ENCODE measurements at places on chromosomes 1 and 21.

- DNase-seq, result no peak
These were observed 194.3 kb upstream of the CAMK1G start for GRCh38 chr1:209389258-209389657.

- no peak for DNase-seq
These were observed 324.9 kb downstream of the SIPA1L2 start for GRCh38 chr1:232305050-232305449.

GRCh38 chr1:236102611-236103010 lies 37.7 kb upstream of the NID1 start:
- DNase-seq, result no peak

- DNase-seq, result no peak
These were observed 25.5 kb downstream of the ETV3L start for GRCh38 chr1:157073944-157074685.

DNA sequence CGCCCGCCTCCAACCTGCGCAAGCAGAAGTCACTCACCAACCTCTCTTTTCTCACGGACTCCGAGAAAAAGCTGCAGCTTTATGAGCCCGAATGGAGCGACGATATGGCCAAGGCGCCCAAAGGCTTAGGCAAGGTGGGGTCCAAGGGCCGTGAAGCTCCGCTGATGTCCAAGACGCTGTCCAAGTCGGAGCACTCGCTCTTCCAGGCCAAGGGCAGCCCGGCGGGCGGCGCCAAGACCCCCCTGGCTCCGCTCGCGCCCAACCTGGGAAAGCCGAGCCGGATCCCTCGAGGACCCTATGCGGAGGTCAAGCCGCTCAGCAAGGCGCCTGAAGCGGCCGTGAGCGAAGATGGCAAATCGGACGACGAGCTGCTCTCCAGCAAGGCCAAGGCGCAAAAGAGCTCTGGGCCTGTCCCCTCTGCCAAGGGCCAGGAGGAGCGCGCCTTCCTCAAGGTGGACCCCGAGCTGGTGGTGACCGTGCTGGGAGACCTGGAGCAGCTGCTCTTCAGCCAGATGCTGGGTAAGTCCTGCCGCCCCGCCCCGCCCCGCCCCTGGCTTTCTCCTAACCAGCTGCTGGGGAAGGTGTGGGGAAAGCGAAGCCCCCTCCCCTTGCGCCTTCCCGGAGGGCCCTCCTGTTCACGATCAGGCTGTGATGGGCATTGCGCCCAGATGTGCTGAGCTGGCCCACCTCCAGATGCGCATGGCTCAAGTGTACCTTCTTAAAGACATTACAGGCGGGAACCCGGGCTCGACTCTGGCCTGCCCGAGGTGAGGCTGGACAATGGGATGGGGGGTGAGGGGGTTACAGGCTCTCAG lies 110.2 kb downstream of the NAV1 start:
- DNase-seq, result no peak

DNA sequence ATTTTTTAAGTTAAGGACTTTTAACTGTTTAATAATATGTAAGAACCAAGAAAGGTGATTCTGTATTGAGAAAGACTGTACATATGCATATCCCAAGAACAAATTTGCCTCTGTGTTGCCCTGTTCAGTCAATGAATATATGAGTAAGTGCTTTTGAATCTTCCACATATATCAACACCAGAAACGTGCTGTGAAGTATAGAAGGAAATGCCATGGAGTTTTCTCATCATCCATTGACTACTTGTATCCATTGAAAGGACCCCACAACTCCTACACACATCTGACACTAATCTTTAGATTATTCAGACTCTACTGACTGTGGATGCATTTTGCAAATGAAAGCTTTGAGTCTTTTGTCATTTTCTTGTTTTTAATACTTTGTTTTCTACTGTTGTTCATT lies 366.9 kb downstream of the S1PR1 start:
- DNase-seq, result no peak

GRCh38 chr1:25500694-25501093 lies 42.7 kb upstream of the LDLRAP1 start:
- DNase-seq, result no peak

DNA sequence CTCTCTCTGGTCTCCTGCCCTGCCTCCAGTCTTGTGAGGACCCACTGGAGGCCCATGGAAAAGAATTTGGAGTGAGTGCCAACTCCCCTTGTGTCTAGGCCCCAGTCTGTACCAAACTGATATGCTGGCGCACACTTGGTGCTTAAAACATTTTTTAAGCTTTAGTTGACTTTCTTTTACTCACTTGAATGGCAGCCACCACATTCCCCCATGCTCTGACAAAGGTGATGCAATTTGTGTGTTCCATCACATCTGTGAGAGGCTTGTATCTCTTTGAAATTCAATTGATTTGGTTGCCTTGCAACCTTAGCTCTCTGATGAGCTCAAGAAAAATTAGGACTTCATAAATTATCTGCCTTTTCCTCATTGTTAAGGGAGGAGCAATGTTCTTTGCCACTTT lies 30.5 kb upstream of the WDTC1 start:
- DNase-seq, result no peak

GRCh38 chr1:180154325-180155181 lies at the start of gene QSOX1:
TSS of gene QSOX1 (plus strand) at chr1:180154869. CDS start at chr1:180154908, 39 bp downstream.
- DNase-seq, result peak; percentile 73
